Coronary artery (tissue), 2 donors: ENCODE measurements at places on chromosomes 3 and 15.

GRCh38 chr3:65617787-65618186 is 420.9 kb downstream of the MAGI1 start:
- DNase-seq, result no peak

DNA sequence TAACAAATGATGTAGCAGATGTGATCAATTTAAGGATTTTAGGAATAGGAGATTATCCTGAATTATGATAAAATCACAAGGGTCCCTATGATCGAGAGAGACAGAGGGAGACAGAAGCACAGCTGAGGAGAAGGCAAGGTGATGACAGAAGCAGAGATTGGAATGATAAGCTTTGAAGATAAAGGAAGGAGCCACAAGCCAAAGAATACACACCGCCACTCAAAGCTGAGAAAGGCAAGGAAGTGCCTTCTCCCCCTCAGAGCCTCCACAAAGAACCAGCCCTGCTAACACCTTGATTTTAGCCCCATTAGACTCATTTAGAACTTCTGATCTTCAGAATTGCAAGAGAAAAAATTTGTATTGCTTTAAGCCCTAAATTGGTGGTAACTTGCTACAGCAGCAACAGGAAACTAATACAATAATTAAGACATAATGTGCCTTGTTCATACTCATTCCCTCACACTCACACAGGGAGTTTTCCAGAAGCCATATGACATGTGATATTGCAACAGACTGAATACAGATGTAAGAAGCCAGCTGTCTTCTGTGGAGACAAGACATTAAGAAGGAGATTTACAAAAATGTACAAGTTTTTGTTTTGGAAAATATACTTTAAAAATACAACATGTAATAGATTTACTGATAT is 38.2 kb downstream of the TRANK1 start:
- no peak for DNase-seq

GRCh38 chr3:130757611-130758150 is 11.1 kb upstream of the PIK3R4 start:
- DNase-seq, result no peak

DNA sequence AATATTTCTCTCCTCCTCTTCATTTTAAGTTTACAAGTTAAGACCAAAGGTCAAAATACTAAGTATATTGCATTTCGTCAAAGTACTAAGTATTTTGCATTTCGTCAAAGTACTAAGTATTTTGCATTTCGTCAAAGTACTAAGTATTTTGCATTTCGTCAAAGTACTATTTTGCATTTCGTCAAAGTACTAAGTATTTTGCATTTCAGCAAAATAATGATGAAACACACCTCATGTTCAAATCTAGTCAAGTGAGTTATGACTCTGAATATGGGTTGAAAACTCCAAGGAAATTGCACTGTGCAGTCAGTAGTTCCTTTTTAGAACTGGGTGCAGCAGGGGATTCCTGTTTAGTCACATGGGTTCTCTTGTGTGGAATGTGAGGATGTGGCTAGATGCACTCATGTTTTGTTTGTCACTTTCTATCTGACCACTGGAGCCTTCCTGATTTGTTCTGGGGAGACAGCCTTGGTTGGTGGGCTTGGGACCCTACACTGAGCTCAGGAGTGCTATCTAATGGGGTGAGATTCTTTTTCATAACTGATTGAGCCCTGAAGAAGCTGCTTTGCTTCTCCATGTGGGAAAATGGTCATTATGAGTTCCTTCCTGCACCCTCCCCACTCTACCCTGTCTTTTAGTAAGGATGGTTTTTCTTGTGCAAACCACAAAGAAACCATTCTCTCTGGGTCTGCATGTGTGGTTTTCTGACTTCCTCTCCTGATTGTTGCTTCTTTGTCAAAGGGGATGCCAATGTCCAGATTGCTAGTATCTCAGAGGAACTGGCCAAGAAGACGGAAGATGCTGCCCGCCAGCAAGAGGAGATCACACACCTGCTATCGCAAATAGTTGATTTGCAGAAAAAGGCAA is 73.4 kb downstream of the CCK start:
- DNase-seq, result no peak

- DNase-seq, result no peak
Observed at GRCh38 chr3:53023072-53023823, 22.6 kb downstream of the SFMBT1 start.
